Liver (tissue), 10 donors: ENCODE measurements at places on chromosomes 5 and 9. TPM values are rescaled to one million over a fixed set of nuclear protein-coding genes. Genes with fewer than 3 reads are reported as not detected.

CBY3 gene
- not detected for total RNA-seq

ACTBL2 gene
- not detected for total RNA-seq

DNA sequence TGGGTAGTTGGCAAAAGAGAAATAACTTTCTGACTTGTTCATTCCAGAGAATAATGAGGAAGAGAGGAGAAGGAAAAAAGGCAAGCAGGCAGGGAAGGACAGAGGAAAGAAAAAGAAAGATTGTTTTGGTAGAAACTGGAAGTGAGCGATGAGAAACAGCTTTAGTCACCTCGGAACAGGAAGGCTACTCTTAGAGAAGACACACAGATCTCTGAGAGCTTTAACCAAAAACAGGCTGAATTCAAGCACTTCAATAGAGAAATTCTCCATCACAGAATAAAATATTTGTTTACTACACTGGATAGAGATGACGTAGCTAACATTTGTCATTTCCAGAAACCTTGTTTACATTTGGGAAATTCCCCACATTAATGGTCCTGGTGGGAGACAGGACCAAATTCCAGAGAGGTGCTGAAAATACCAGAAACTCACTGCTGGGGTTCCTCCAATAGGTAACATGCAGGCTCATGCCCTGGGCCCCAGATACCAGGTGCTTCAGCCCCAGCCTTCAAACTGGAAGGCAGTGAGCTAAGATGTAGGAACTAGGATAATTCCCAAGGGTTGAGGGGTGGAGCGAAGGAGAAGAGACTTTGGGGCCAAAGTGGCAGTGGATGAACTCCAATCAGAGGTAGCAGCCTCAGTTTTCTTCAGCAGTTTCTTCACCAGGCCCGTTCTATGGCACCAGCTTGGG is 227.7 kb upstream of the GRAMD2B start:
- no peaks in the 10 kb centered on the region for H3K36me3 ChIP-seq
- no peaks in the 10 kb centered on the region for H3K27me3 ChIP-seq
- no peaks in the 10 kb centered on the region for H3K4me1 ChIP-seq
- H3K27ac ChIP-seq, result no peak overlapping the region
- no peak for DNase-seq
- H3K4me3 ChIP-seq, result no peak overlapping the region

DNA sequence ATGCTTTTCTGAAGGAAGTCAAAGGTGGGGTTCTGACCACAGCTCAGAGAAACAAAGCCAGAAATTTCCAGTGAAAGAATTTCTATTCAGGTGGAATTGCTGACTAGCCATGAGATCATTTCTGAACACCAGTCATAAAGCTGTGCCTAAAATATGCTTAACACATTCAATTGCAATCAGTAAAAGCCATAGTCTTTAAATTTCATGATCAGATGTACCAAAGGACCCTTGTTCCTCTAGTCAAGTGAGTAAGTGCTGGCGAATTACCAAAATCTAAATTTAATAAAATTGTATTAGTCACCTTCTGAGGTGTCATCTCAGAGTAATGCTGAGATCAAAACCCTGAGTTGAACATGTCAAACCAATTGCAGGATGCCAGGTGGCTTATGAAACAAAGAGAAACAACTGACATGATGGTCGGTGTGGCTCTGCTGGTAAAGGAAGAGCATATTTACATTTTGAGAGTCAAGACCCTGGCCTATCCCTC is 334.2 kb upstream of the CCNH start:
- no peak for DNase-seq
- H3K36me3 ChIP-seq, result no peaks in the 10 kb centered on the region
- H3K4me1 ChIP-seq, result no peaks in the 10 kb centered on the region
- H3K4me3 ChIP-seq, result no peak overlapping the region

DNA sequence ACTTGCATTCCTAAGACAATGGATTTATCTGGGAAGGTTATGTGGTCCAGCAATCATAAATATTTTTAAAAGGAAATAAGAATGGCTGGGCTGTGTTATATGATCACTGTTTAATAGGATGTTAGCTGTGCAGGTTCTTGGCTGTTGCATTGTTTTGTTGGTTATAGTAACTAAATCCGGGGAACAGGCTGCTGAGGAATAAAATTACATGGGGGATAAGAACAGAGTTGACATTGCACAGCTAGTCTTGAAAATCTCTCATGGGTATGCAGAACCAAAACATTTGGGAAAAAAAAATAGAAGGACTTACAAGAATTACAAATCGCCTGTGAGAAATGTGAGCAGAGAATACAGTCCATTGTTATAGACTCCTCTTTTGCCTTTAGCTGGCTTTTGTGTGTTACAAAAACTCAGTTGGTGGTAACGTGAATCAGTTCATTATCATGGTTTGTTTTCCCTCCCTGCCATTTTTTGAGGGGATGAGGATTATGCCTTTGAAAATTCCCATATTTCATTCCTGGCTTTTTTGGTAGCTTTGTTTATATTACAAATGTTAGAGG is 375.3 kb upstream of the DAB2 start:
- H3K4me3 ChIP-seq, result no peak overlapping the region
- no peak overlapping the region for H3K27ac ChIP-seq
- no peak for DNase-seq

DNA sequence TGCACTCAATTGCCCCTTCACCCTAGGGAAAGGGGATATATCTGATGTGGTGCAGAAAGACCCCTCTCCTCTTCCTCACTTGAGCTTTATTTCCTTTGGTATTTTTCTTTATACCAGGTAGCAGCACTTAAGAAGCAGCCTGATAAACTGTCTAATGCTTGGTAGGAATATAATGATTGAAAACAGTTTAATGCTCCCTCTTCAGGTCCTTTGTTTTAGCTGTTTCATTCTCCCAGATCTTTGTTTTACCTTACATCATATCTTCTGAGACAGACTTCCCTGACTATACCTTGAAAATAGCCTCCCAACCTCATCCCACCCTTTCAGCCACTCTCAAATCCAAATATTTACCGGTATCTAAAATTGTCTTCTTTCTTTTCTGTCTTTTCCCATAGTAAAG is 87.9 kb downstream of the NUDT12 start:
- H3K36me3 ChIP-seq, result no peaks in the 10 kb centered on the region
- no peak overlapping the region for H3K27ac ChIP-seq
- no peak for DNase-seq
- H3K27me3 ChIP-seq, result no peaks in the 10 kb centered on the region
- no peaks in the 10 kb centered on the region for H3K4me1 ChIP-seq
- no peak overlapping the region for H3K4me3 ChIP-seq

GRCh38 chr9:137301081-137301947 is 757 bp downstream of the NRARP start:
- peak overlapping the region; percentile 63 for H3K4me3 ChIP-seq
- DNase-seq, result peak; percentile 48
- H3K27ac ChIP-seq, result peak overlapping the region; percentile 18
- H3K4me1 ChIP-seq, result peaks cover 14% of the 10 kb centered on the region
